Daoy (cell line): ENCODE measurements at places on chromosomes 16 and 17.

GRCh38 chr16:3536271-3536731 lies 35.5 kb downstream of the CLUAP1 start:
- DNase-seq = no peak

GRCh38 chr17:82767041-82767754 lies 15.3 kb downstream of the TBCD start:
- DNase-seq = peak; percentile 34

GRCh38 chr16:53620476-53620875 lies 83.2 kb downstream of the RPGRIP1L start:
- no peak for DNase-seq

DNA sequence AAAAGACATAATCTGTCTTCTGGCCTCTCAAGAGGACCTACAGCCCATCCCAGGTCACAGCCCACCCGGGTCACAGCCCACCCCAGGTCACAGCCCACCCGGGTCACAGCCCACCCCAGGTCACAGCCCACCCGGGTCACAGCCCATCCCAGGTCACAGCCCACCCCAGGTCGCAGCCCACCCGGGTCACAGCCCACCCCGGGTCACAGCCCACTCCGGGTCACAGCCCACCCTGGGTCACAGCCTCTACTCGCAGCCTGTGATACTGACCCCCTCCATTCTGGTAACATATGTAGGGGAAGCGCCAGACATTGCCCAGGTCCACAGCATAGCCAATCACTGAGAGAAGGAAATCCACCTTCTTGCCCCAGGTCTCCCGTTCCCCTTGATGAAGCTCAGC lies 14.2 kb downstream of the SLC6A4 start:
- DNase-seq = no peak

GRCh38 chr17:78275355-78275754 lies 43.9 kb downstream of the TMEM235 start:
- no peak for DNase-seq

DNA sequence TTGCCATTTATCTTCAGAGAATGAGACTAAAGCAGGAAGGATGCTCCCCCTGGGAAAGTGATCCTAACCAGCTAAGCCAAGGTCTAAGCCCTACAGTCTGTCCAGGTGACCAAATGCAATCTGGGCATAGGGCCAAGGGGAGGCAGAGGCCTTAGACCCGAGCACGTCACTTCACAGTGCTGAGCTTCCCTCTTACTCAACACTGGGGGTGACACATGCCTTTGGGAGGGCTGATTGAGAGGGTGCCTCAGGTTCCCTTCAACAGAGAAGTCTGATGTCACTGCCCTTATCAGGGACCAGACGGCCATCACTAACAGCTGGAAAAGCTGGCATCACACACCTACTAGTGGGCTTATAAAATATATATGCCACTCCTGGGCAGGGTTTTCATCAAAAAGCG lies 4.0 kb downstream of the CIAO2B start:
- DNase-seq = peak; percentile 72

- no peak for DNase-seq
Observed at GRCh38 chr16:11340710-11341109, 4.5 kb upstream of the RMI2 start.

GRCh38 chr17:16583781-16584180 lies 14.8 kb upstream of the ZNF287 start:
- DNase-seq = no peak

DNA sequence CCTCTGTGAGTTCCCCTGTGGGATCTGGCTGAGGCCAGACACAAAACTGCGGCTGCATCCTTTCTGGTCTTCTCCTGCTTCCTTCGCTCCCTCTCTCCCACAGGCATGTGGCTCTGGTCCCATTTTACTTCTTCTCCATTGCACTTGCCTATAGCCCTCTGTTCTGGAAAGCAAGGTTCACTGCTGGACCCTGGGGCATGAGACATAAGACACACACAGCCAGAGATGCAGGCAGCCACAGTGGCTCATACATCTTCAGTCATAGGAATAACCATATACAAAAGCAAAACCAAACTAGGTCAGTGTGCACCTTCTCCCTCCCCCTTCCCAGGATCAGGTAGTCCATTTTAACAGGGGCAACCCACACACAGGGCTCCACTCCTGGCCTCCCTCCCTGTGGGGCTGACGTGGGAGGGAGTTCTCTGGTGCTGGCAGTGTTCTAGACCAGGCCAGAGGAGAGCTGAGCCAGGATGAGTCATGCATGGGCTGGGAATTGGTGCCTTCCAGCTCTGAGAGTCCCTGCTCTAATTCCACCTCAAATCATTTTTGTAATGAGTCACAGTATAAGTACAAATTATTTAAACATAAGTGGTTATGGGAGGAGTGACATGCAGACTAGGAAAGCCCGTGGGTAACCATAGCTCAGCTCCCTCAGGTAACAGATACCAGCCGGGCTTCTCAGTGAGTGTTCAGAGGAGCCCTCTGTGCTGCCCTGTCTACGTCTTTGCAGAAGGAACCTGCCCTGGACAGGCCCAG lies 58.0 kb downstream of the ASIC2 start:
- peak; percentile 95 for DNase-seq

- DNase-seq = peak; percentile 83
Observed at GRCh38 chr17:12730931-12731521, 58.3 kb upstream of the ARHGAP44 start.

GRCh38 chr17:57528058-57528451 lies 217.0 kb downstream of the CCDC182 start:
- no peak for DNase-seq

GRCh38 chr16:80460988-80461387 lies 79.8 kb upstream of the DYNLRB2 start:
- no peak for DNase-seq

DNA sequence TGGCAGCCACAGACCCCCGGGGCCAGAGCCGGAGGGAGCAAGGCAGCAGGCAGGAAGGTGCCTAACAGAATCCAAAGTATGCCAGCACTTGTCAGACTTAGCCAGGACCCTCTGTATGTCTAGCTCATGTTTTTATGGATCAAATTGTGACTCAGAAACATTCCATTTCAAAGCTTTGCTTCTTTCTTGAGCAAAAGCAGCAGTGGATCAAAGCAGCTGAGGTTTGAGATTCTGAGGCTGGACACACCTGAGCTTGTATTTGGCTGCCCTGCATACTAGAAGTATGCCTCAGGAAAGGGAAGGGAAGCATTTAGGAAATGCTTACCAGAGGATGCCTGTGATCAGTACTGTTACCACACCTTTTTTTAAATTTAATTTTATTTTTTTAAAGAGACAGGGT lies 5.7 kb upstream of the MYO1C start:
- DNase-seq = no peak

- no peak for DNase-seq
Observed at GRCh38 chr17:1762233-1762900, 507 bp downstream of the SERPINF1 start.

- no peak for DNase-seq
Observed at GRCh38 chr16:73350707-73351452, 303.0 kb upstream of the ZFHX3 start.

DNA sequence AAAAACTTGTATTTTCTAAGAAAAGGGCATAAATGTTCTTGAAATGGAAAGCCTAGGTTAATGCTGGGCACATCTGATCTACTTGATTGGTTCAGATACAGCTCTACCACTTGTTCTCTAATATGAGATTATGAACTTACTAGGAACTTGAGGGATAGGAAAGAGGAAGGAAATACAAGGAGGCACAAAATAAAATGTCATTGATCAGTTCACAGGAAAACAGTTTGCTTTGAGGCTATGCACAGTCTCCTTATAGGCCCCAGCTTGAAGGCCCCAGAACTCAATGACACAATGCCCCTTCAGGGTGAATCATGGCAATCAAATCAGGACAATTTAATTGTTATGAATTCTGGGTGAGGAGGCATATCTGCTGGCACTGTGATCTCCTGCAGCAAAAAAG lies 27.1 kb downstream of the NXPH3 start:
- DNase-seq = no peak

- DNase-seq = no peak
Observed at GRCh38 chr16:897701-898100, 73.1 kb downstream of the LMF1 start.

DNA sequence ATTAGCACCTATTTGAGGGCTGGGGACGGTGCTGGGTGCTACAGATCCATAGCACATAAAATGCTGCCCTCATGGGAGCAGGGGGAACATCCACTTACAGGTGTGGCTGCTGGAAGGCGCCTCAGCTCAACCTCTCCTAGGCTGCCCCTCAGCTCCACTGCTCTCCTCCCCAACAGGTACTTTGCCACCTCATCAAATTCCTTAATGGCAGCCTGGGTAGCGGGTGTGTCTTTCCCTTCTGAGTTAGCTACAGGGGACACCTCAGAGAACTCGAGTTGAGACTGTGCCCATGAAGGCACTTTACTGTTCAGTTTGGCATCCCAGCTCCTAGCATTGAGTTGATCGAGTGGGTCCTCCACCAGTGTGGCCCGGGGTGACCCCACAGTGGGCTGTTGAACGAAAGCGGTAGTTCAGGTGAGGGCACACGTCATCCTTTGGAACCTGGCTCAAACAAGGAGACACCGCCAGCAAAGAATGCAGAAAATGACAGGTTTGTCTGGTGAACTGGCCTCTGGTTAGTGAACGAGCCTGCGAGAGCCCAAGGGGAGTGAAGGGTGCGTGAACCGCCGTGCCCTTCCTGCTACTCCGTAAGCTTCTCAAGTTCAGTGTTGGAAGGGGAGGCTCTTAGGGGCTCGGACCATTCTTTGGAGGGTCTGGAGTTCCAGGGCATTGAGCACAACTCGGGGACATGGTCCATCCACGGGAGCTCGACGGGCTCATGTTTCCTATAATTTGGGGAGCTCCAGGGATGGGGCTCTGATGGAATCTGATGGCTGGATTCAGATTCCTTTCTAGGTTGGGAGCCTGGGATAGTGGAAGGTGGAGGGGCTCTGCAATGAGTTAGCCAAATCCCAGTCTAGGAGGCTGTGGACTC lies 3.5 kb upstream of the CMIP start:
- no peak for DNase-seq

DNA sequence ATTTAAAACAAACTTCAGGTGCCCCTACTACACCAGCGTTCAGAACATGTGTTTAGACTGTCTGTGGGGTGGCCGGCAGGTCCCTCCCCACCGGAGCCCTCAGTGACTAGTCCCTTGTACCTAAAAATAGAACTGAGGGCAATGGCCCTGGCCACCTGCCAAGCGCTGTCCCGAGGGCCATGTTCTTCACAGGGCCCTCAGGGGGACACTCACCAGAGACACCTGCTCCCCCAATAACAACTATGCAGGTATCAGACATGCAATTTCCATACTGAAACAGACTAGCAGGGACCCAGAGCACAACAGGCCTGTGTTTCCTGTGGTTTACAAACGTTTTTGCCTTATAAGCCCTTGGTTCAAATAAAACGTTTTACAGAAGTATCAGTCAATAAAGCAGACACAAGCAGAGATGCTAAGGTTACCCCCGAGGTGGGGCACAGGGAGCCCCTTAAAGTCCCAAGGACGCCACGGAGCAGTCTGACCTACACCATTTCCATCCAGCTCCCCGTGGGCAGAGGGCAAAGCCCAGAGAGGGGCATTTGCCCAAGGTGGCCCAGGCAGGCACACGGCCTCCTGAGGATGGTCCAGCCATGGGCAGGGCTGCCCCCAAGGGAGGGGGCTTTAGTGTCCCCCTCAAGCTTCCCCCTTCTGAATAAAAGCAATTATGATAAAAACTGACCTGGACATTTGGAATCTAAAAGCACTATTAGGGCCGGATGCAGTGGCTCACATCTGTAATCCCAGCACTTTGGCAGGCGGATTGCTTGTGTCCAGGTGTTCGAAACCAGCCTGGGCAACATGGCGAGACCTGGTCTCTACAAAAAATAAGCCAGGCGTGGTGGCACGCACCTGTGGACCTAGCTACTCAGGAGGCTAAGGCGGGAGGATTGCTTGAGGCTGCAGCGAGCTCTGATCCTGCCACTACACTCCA lies 896 bp upstream of the MYLK3 start:
- DNase-seq = no peak

DNA sequence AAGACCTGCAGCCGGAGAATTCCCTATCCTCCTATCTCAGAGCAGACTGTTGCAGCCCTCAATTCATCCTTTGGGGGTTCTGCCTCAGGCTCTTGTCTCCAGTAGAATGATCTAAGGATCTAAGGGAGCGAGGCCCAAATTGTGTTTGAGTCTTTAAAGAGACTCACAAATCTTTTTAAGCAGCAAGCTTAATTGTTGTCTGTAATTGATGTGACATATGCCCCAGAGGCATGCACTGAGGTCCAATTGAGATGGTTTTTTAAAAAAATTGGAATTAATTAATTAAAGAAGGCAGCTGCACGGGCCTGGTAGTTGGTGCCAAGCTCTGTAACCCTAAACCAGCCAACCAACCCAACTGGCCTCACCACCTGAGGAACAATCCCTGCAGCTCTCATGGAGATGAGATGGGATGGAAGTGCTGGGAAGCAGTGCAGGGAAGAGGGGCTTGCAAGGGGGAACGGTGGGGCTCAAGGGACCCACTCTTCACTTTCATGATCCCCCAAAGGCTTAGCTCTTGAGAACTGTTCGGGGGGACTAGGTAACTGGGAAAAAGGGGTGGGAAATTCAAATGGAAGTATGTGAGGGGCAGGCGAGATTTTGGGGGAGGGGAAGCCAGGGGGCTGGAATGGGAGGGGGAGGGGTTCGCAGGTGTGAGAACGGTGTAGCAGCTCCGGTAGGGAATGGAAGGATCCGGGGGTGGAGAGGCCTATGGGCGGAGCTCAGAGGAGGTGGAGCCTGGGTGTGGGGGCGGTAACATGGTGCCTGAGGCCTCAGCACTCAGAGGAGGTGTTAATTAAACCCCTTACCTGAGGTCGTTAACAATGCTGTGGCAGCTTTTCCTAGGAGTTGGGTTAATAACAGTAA lies 9.2 kb upstream of the ZNF652 start:
- DNase-seq = no peak

DNA sequence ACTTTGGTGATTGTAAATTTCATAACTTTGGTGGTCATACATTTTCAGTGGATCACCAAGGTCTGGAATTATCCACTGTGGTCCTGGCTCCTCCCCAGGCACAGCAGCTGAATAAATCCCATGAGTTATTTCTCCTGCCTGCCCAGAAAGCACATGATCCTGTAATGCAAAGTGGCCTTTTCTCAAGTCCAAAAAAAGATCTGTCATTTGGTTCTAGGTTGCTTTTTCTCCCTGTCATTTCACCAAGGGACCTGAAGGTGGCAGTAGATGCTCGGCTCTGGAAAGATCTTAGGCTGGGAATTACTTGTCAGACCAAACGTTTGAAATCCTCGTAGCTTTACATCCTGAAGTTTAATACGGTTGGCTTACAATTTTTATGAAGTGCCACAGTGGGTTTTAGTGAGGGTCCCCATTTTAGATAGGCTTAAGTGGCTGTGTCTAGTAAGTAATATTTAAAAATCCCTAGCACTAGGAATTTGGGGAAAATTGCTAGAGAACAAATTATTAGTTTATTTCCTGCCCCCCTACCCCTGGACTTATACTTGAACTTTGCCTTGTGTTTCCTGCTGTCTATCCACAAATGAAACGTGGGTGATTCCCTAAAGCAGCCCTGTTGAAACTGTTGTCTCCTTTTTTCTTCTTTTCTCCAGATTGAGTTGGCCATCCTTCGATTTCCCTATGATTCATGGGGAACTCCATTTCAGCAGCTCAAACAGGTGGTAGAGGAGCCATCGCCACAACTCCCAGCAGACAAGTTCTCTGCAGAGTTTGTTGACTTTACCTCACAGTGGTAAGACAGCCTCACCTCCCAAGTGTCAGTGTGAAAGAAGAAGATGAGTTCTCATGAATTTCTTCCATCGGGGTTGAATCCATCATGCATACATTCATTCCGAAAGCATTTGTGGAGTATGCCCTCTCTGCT lies 111.7 kb downstream of the MAP2K6 start:
- peak; percentile 53 for DNase-seq

GRCh38 chr17:31803494-31804213 lies 55.4 kb downstream of the COPRS start:
- no peak for DNase-seq
